CD4-positive, alpha-beta T cell treated with Interleukin-17A for 1 hour (primary cell): ENCODE measurements at places on chromosomes 3 and 15.

GRCh38 chr3:53775834-53776251 is 70.4 kb downstream of the CHDH start:
- no peak for DNase-seq

DNA sequence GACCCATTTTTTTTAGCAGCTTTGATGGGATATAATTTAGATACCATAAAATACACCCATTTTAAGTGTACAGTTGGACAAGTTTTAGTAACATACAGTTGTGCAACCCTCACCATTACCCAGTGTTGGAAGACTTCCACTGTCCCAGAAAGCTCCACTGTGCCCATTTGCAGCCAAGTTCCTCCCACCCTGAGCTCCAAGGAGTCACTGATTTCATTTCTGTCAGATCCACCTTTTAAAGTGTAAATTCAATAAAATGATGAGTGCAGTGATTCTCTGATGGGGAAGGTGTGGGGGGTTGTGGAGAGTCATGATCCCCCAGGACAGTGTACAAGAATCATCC is 93.2 kb upstream of the IGF1R start:
- no peak for DNase-seq

DNA sequence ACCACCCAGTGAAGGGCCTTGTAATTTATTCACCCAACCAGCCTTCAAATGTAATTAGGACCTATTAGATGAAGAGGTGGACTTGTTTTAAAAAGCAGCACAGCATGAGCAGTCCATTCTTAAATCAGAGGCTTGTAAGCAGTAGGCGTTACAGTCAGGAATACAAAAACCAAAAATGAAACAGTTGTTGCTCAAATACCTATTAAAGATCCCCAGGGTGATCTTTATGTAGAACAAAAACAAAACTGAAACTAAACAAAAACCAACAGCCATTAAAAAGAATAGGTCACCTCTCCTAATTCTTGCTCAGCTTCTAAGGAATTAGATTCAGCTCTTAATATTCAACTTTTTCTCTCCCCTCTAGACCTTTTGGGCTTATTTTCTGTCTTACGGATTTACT is 104.9 kb upstream of the ST8SIA2 start:
- no peak for DNase-seq

DNA sequence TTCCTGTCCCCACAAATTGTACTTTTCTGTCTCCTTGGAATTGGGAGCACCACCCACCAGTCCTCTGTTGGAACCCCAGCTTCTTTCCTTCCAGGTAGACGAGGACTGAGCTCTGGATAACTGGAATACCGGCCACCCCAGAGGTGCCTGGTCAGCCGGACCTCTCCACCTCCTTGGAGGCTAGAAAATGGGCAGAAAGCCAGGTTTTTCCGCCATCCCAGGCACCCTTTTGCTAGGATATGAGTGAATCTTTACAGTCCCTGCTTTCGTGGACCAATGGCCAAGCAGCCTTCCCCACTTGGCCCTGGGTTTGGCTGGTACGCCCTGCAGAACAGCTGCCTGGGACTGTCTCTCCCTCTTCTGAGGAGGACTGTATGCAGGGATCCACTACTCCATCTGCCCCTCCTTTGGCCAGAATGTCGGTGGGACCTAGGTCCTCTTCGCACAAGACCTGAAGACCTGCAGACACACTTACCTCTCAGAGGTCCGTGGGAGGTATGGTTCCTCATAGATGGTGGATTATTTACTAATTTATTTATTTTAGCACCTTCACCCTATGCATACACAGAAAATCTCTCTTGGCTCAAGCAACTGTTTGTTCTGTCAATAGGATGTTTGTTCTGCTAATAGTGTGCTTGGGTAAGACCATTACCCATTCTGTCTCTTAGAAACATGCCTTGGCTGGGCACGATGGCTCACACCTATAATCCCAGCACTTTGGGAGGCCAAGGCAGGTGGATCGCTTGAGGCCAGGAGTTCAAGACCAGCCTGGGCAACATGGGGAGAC is 8.6 kb upstream of the CHAC1 start:
- DNase-seq, result no peak

DNA sequence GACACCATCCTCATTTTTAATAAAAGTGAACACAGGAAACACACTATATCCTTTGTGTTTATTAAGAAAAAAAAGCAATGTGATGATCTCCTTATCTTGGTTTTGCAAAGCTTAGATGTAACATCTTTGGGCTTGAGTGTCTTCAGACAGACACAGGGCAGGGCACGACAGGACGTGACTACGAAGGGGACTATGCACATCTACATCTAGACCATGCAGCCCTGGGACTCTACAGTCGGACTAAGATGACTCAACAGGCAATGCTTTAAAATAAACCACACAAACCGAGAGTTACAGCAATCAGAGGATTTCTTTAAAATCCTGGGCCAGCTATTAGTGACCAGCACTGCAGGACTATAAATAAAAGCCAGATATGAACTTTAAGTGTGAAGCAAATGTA is 22.8 kb upstream of the TM2D3 start:
- no peak for DNase-seq

DNA sequence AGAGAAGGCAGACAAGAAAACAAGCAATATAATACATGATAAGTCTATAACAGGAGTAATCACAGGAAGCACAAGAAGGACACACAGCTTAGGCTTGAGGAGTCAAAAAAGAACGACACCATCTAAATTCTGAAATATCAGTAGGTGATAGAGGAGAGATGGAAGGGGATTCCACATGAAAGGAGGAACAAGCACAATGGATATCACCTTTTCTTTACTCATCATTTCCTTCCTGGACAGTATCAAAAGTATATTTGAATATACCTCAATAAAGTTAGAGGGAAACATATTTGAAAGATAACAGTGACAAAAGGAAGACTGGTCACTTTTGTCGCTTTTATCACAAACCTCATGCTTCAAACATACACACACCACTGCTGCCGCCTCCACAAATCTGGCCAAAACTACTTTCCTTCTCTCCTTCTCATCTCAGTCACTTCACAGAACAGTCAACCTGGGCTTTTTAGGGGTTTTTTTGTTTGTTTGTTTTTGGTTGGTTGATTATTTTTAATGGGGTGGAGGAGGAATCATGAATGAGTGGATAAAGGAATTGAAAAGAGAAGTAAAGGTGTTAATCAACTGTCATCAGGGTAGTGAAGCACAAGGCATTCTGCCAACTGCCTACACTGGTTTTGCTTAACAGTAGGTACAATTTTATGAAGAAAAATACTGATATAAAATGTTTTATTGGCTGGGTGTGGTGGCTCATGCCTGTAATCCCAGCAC is 18.5 kb downstream of the DENND4A start:
- DNase-seq, result no peak

DNA sequence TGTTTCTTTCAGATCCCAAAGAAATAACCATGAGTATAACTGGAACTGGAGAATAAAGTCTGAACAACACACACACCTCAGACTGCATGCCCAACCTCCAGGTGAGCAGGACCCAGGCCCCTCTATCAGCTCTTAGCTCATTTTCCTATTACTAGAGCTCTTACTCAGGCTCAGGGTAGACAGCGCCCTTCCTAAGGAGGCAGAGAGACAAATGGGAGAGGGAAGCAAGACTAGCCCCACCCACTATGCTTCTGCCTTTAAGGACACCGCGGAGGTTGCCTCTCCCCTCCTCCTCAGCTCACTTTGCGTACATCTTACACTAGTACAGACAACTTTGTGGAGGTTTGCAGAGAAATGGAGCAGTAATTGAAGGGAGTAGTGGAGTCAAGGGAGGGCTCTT is 44.0 kb upstream of the GLCE start:
- no peak for DNase-seq

- no peak for DNase-seq
These were observed 38.2 kb downstream of the TMCC1 start for GRCh38 chr3:129855170-129855831.
